Activated T-helper 17 cell treated with anti-CD3 and anti-CD28 coated beads, Interleukin-2, amount 50 U/mL, for 72 hours (primary cell): ENCODE measurements at places on chromosomes 3 and 15. TPM values are rescaled to one million over a fixed set of nuclear protein-coding genes. Genes with fewer than 3 reads are reported as not detected.
A peak's percentile ranks its signal among the peaks of the same experiment; 100 is the strongest.

POLQ gene
- 11.8 TPM for total RNA-seq

EXD1 gene
- not detected for total RNA-seq

- ATAC-seq, result no peak
Observed at GRCh38 chr3:30437171-30437601, 169.2 kb upstream of the TGFBR2 start.

DNA sequence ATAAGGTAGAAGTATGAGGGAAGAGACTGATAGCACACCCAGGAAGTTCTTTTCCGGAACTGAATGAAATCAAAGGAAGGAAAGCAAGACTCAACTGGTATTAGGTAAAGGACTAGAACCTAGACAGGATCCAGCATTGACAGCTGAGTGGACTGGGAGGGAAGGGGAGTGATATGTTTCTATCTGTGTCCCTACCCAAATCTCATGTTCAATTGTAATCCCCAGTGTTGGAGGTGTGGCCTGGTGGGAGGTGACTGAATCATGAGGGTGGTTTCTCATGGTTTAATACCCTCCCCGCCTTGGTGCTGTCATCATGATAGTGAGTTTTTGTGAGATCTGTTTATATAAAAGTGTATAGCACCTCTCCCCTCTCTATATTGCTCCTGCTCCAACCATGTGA lies 415.9 kb upstream of the KCNMB2 start:
- ATAC-seq, result peak; percentile 70
